Activated CD8-positive, alpha-beta T cell treated with anti-CD3 and anti-CD28 coated beads for 36 hours (primary cell): ENCODE measurements at places on chromosomes 3 and 15. TPM values are rescaled to one million over a fixed set of nuclear protein-coding genes. Genes with fewer than 3 reads are reported as not detected.
A peak's percentile ranks its signal among the peaks of the same experiment; 100 is the strongest.

TMC3 gene
- not detected for total RNA-seq

GRCh38 chr3:76203578-76203977, 418.2 kb upstream of the ZNF717 start:
- H3K4me3 ChIP-seq = no peak overlapping the region
- no peaks in the 10 kb centered on the region for H3K27me3 ChIP-seq
- no peaks in the 10 kb centered on the region for H3K36me3 ChIP-seq
- no peaks in the 10 kb centered on the region for H3K4me1 ChIP-seq
- H3K27ac ChIP-seq = no peak overlapping the region
- DNase-seq = no peak

DNA sequence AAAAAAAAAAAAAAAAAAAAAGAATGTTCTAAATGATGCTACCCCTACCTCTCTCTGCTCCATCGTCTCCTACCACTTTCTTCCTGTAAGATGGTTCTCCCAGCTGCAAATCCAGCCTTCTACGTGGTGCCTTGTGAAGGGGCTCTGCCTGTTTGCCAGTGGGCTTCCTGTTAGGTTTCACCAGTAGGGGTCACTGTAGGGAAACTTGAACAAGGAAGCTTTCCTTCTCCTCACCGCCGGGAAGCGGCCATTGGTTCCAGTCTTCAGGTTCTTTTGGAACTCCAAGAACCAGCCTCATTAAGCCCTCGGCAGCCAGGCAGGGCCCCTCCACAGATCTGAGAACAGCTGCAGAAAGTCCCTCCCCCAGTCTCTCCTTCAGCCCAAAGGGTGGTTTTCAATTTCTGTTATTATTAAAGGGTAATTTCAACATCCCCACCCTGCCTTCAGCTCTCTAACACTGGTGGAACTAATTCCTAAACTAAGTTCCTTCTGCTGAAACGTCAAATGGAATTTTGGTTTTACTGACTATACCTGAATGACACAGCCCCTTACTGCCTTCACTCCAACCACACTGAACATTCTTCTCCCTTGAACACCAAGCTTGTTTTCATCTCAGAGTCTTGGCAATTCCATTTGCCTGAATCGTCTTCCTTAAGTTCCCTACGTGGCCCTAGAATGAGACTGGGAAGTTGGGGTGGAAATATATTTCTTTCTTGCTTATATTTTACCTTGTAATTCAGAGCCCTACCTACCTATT, 13.5 kb downstream of the MCCC1 start:
- no peaks in the 10 kb centered on the region for H3K27me3 ChIP-seq
- peak; percentile 29 for DNase-seq
- no peak overlapping the region for H3K4me3 ChIP-seq
- no peak overlapping the region for H3K27ac ChIP-seq

ALG1L2 gene
- total RNA-seq = 0.60 TPM

ISL2 gene
- 0.22 TPM for total RNA-seq

GRCh38 chr3:188769831-188770230, 401.9 kb upstream of the TPRG1 start:
- H3K36me3 ChIP-seq = no peaks in the 10 kb centered on the region
- DNase-seq = no peak
- no peaks in the 10 kb centered on the region for H3K27me3 ChIP-seq
- no peak overlapping the region for H3K27ac ChIP-seq
- no peak overlapping the region for H3K4me3 ChIP-seq

DNA sequence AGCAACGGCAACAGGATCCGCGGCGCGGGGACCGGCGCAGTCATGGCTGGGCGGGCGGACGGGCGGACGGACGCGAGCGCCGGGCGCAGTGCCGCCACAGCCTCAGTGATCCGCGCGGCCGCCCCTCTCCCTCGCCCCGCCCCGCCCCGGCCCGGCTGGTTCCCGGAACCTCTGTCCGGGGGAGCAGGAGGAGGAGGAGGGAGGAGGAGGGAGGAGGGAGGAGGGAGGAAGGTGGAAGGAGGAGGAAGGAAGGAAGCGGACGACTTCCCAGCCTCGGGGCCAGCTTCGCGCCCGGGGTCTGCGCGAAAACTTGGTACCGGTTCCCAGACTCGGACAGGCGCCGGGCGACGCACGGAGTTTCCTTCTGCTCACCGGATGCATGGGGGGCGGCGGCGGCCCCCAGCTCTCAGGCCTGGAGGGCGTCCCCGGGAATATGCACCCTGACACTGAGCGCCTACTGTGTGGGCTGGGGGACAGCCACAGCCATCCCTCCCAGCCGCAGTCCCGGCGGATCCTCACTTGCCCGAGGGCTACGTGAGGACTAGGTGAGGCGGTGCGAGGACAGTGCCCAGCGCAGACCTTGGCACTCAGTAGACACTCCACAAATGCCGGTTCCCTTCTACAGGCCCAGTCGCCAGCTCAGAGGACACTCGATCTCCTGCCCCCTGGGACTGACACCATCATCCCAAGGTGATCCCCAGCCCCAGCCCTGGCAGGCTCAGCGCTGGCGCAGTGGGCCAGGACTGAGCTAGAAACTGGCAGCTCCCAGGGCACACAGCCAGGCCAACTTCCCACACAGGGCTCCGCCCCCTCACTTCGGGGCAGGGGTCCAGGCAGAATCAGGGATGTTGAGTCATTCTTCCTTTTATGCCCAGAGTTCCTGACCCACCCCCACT, at the start of gene SHISA5:
SHISA5 (minus strand) TSS at position 124 of the 896 bp plus-strand sequence; CDS start at position 44, 80 bp downstream.
- H3K4me3 ChIP-seq = peak within 1 kb of the TSS; percentile 74
- H3K27ac ChIP-seq = peak within 1 kb of the TSS; percentile 64
- H3K4me1 ChIP-seq = peaks cover 41% of the 10 kb centered on the region
- H3K27me3 ChIP-seq = no peaks in the 10 kb centered on the region
- H3K36me3 ChIP-seq = no peaks in the 10 kb centered on the region

DNA sequence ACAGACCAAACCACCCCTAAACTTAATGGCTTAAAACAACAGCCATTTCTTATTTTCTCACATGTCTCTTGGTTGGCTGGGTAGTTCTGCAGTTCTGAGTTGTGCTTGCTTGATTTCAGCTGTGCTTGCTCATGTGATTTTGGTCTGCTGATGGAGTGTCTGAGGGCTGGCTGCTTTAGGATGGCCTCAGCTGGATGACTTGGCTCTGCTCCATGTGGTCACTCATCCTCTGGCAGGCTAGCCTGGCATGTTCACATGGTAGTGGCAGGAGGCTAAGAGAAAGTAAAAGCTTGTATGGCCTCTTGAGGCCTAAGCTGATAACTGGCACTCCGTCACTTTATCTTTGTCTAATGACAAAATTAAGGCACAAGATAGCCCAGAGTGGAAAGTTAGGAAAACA, 4.1 kb downstream of the SV2B start:
- H3K4me1 ChIP-seq = peaks cover 9% of the 10 kb centered on the region
- H3K27me3 ChIP-seq = peaks cover 60% of the 10 kb centered on the region
- no peak for DNase-seq

DNA sequence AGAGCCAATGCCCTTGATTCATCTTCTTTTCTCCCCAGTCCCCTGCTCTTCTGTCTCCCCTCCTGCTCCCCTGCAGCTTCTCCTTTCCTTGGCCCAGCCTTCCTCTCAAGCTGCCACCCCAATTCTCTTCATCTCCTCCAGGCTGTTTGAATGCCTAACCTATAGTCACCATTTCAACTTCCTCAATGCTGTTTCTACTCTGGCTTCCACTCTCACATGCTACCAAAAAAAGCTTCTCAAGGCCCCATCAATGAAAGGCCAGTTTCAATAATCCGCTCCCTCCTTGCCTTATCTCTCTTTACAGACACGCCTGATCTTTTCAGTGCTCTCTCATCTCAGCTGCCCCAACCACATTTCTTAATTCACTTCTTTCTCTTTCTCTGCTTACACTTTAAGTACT, 212.2 kb upstream of the GPR149 start:
- H3K36me3 ChIP-seq = no peaks in the 10 kb centered on the region
- no peak overlapping the region for H3K27ac ChIP-seq
- H3K4me3 ChIP-seq = no peak overlapping the region

DNA sequence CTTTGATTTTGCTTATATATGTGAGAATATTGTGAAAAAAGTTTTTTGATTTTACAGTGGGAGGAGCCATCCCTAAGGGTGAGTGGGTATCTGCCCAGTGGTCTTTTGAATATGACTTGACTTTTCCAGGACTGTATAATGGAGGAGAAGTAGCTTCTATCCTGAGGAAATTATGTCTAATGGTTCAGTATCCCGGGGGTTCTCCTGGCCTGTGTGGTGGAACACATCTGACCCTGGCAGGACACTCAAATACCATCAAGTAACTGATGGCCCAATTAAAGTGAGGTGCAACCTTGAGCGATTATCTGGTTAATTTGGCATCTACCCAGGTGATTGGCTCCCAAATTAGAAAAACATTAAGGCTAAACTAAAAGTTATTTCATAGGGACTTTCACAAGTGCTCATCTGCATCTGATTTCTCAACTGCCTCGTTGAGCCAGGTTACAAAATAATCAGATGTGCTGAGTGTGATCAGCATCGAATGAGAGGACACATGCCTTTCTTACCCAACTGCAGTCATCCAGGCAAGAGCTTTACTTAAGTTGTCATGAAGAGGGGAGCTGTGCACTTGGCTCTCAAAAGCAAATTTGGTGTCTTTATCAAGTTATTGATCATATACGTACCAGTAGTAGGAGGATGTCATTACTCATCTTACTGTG, 201.4 kb downstream of the IL5RA start:
- no peak overlapping the region for H3K4me3 ChIP-seq
- H3K27ac ChIP-seq = no peak overlapping the region
- H3K27me3 ChIP-seq = no peaks in the 10 kb centered on the region
- DNase-seq = no peak

COPB2 gene
- 83.8 TPM for total RNA-seq

- peak overlapping the region; percentile 85 for H3K27ac ChIP-seq
- H3K4me3 ChIP-seq = peak overlapping the region; percentile 83
- DNase-seq = no peak
- no peaks in the 10 kb centered on the region for H3K27me3 ChIP-seq
- peaks cover 2% of the 10 kb centered on the region for H3K36me3 ChIP-seq
- peaks cover 30% of the 10 kb centered on the region for H3K4me1 ChIP-seq
These were observed 995 bp downstream of the CHST14 start for GRCh38 chr15:40471808-40472150.

BBS4 gene
- total RNA-seq = 11.4 TPM

ADGRG7 gene
- 24.7 TPM for total RNA-seq

GRCh38 chr15:55289746-55290527, at the start of gene RAB27A:
RAB27A (minus strand) TSS chr15:55289813; CDS start chr15:55234934, 54,879 bp downstream.
- peak; percentile 90 for DNase-seq
- H3K27ac ChIP-seq = peak within 1 kb of the TSS; percentile 96
- peak within 1 kb of the TSS; percentile 90 for H3K4me3 ChIP-seq
- H3K27me3 ChIP-seq = no peaks in the 10 kb centered on the region
- peaks cover 27% of the 10 kb centered on the region for H3K4me1 ChIP-seq

- no peak overlapping the region for H3K27ac ChIP-seq
- DNase-seq = no peak
- H3K4me3 ChIP-seq = no peak overlapping the region
- H3K4me1 ChIP-seq = no peaks in the 10 kb centered on the region
- H3K27me3 ChIP-seq = no peaks in the 10 kb centered on the region
These were observed 61.6 kb upstream of the SUCLG2 start for GRCh38 chr3:67715971-67716370.

- no peak overlapping the region for H3K4me3 ChIP-seq
- H3K27me3 ChIP-seq = no peaks in the 10 kb centered on the region
- no peaks in the 10 kb centered on the region for H3K36me3 ChIP-seq
- no peak for DNase-seq
- no peak overlapping the region for H3K27ac ChIP-seq
These were observed 207.2 kb downstream of the EPHA3 start for GRCh38 chr3:89314454-89315098.

DNA sequence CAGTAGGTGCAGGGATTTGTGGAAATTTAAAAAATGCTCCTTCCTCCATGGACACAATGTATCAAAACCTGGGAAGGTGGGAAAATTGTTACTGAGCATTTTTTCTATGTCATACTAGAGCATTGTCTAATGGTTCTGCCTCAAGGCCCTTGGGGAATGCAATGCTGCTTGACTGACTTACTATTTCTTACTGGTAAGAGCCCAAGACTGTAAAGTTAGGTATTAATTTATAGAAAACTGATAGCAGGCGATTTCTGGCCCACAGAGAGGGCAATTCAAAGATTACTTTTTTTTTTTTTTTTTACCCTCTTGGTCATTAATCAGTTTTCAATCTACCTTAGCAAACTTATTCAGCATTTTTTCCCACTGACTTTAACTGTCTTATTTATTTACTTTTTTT, 38.5 kb upstream of the MRPL3 start:
- no peak overlapping the region for H3K4me3 ChIP-seq
- H3K27ac ChIP-seq = no peak overlapping the region
- no peak for DNase-seq
- H3K27me3 ChIP-seq = peaks cover 11% of the 10 kb centered on the region

DNA sequence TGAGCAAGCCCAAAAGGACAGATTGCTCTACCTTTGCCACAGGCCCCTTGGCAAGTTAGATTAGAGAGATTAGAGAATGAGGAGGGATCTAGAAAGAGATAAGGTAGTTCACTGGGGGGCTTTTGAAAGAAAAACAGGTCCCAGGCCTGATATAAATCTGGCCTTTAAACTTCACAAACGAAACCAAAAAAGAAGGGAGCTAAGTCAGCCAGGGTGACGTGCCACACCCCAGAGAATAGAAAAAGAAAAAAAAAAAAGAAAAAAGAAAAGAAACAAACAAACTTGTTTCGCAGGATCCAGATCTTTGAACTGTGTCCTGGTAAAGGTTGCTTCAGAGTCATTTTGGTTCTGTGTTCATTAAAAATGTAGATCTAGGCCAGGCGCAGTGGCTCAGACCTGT, 3.6 kb downstream of the KAT2B start:
- H3K27ac ChIP-seq = peak overlapping the region; percentile 80
- peak overlapping the region; percentile 63 for H3K4me3 ChIP-seq
- peaks cover 3% of the 10 kb centered on the region for H3K36me3 ChIP-seq
- H3K27me3 ChIP-seq = no peaks in the 10 kb centered on the region
- peaks cover 65% of the 10 kb centered on the region for H3K4me1 ChIP-seq

MUC20 gene
- 0.65 TPM for total RNA-seq

GRCh38 chr3:17333446-17333845, 409.0 kb downstream of the TBC1D5 start:
- no peaks in the 10 kb centered on the region for H3K4me1 ChIP-seq
- H3K36me3 ChIP-seq = no peaks in the 10 kb centered on the region
- no peaks in the 10 kb centered on the region for H3K27me3 ChIP-seq
- DNase-seq = no peak
- H3K4me3 ChIP-seq = no peak overlapping the region
- no peak overlapping the region for H3K27ac ChIP-seq

LRTM1 gene
- not detected for total RNA-seq
